NCI-H1436 treated with DMSO at 0.1 percent for 48 hours (cell line): ENCODE measurements at places on chromosomes 11 and 22.

DNA sequence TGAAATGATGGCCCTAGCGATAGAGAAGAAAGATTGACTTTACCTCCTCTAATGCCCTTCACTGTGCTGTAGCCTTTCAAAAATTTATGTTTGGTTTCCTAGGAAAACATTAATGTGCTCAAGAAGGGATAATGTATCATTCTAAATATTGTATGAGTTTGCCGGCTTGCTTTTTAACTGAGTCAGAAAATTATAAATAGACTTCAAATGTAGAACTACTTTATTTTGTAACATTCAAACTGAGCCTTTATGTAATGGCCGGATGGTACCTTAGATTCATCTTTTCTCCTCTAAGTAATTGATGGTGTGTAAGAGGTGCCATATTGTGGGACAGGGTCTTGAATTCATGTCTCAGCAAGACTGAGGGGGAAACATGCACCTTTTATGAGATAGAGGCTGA, 57.7 kb downstream of the BID start:
- no peak for DNase-seq

DNA sequence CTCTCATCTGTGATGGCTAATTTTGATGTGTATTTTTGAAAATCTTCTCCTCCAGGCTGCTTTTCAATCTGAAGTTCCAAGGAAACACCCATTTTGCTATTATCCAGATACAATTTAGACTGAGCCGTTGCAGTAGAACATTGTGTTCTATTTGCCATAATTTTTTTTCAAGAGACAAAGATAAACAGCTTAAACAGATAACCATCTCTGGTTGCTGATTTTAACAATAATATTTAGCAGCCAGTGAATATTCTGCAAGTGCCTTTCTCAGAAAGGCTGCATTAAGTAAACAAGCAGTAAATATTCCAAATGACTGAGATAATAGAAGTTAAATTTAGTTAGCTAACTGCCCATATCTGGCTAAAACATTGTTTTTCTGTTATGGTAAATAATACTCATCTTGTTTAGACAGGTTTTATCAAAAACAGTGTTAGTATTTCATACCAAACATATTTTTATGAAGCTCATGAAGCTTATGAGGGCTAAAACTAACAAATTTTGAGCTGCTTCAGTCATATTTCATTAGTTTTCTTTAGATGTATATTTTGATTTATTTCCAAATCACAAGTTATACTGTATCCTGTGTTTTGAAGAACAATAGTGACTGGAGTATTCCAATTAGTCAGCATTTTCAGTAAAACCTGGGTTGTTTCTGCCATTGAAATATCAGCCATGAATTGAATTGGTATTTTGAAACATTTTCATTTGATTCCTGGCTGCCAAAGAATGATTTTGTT, 206.7 kb downstream of the SBF2 start:
- DNase-seq, result no peak

- no peak for DNase-seq
These were observed 40.5 kb downstream of the NAT10 start for GRCh38 chr11:34145847-34146381.

DNA sequence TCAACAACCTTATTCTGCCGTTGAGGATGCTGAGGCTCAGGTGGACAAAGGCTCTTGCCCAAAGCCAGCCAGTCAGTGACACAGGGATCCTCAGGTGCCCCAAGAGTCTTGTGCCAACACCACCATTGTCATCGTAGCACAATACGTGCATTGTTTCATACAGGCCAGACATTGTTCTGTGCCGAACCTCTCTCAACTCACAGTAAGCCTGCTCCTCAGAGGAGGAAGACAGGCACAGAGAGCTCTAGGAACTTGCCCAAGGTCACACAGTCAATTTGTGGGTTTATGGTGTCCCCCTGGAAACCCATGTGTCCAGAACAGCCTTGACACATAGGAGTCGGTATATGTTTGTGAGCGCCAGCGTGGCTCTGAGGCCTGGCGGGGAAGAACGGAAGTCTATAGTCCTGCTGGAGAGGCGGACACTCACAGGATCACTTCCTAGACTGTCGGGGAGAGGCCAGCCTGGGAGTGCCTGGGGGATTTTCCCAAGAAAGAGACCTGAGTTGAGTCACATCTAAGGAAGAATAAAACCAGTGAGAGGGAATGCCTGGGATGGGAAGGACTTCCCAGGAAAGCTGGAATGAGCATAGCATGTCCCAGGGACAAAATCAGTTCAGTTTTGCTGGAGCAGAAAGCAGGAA, 20.2 kb downstream of the LIF start:
- DNase-seq, result no peak

- DNase-seq, result no peak
These were observed 79.7 kb downstream of the ARHGAP42 start for GRCh38 chr11:100766764-100767163.

GRCh38 chr11:94650756-94651155, 83.6 kb downstream of the PIWIL4 start:
- DNase-seq, result no peak

DNA sequence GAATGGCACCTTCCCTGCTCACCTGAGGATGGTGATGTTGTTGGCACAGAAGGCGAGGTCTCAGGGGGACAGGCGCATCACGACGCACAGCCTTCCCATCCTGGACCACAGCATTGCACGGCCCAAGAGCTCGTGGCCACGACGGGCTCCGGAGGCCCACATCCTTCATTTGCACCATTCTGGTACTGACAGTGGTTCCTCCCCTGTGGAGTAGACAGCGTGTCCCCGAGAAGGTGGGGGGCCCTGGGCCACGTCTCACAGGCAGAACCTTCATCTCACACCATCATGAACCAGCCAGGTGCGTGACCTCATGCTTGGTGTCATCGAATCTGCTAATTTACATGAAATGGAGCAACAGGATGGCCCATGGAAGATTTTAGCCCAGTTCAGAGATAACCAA, 180.0 kb downstream of the CTTN start:
- DNase-seq, result no peak

DNA sequence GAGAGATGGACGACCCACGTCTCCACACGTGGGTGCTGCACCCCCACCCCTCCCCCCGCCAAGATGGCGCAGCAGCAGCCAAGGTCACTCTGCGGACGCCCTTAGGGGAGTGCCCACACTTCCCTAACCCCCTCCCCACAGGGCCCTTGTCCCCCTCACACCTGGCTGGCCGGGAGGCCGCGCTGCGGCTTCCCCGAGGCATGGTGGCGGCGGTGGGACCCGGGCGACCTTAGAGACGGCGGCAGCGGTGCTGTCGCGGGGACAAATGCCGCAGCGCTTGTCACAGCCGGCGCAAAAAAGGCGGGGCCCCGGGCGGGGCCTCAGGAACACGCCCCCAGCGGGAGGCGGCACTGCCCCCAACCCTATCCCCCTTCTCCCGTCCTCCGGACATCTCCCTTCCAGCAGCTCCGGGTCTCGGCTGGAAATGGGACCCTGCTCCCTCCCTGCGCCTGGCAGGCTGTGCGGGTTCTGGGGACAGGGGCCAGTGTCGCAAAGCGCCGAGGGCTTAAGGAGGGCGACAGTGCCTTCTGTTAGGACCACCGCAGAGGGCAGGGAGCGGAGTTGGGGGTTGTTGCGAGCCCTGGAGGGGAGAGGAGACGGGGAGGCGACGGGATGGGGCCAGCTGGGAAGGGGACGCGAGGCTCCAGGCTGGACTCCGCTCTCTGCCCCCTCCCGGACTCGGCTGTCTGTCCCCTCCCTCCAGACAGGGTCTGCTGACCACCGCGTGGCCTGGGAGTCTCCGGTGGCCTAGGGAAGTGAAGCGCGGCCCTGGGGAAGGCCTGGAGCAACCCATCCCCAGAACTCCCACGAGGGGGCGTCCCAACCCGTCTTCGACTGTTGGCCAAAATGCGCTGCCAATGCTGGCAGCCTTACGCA, at the start of gene CHCHD10:
Gene CHCHD10, minus strand, starts transcription at position 300 of the 876 bp plus-strand sequence. Its CDS starts 98 bp downstream, at position 202.
- no peak for DNase-seq

DNA sequence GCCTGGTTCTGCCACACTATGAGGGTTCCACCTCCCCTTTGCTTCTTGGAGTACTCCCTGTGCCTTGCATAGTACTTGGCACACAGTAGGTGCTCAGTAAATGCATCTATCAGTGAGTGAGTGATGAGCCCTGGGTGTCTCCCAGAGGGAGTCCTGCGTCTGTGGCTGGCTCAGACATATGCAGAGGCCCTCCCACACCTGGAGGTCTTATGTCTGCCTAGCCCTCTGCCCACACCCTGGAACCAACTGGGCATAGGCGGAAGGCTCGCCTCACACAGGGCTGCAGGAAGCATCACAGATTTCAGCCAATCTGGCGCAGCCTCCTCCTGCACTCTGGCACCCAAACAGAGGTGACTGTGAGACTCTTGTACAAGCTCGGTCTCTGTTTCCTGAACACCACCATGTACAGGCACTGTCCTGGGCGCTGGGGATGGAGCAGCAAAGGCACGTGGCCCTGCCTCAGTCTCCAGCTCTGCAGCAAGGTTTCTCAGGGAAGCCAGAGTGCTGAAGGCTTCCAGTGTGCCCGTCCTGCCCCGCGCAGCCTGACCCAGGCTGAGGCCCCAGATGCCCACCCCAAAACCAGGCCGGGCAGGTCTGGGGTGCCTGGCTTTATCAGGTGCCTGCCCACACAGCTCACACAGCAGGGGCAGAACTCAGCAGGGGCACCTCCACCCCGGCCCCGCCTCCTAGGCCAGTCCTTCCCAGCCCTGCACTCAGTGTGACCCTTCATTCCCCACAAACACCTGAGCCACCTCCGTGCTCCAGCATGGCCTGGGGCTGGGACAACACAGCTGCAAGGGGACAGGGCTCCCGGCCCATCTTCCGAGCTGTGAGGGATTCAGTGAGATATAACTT, 26.7 kb downstream of the FLRT1 start:
- DNase-seq, result no peak

DNA sequence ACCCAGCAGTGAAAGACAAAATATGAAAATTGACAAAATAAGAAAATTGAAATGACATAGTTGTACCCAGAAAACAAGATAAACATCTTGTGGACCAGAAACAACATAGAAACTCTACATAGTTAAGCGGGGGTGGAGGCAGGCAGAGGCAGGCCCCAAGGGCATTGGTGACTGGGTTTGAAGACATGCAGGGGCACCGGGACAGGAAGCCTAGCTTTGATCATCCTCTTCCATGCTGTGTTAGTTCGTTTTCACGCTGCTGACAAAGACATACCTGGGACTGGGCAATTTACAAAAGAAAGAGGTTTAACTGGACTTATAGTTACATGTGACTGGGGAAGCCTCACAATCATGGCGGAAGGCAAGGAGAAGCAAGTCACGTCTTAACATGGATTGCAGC, 33.5 kb upstream of the CRTAM start:
- no peak for DNase-seq

GRCh38 chr11:41536021-41536568, 76.6 kb upstream of the LRRC4C start:
- DNase-seq, result no peak

DNA sequence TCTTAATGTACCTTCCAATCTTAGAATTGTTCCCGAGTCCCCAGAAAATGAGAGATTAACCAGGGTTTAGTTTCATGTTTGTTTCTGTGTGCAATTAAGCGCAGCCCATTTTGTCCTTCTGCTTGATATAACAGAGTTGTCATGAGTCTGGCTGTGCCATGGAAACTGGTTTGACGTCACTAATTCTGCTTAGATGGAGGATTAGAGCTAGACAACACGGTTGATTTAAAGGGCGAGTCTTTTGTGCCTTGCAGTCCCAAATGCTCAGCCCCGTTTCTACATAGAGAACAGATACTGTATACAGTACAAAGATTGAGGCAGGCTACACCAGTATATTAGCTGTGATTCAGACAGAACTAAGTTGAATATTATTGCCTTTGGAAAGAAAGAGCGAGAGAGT, 45.5 kb upstream of the ALKBH3 start:
- DNase-seq, result no peak

GRCh38 chr22:45864959-45865476, 111.9 kb downstream of the WNT7B start:
- no peak for DNase-seq

GRCh38 chr11:35017528-35018342, 101.3 kb downstream of the PDHX start:
- DNase-seq, result no peak

GRCh38 chr11:73999581-74000306, 9.1 kb downstream of the UCP3 start:
- no peak for DNase-seq

GRCh38 chr11:11202885-11203284, 150.2 kb downstream of the CSNK2A3 start:
- DNase-seq, result no peak

GRCh38 chr11:79768343-79768742, 327.5 kb upstream of the TENM4 start:
- no peak for DNase-seq

DNA sequence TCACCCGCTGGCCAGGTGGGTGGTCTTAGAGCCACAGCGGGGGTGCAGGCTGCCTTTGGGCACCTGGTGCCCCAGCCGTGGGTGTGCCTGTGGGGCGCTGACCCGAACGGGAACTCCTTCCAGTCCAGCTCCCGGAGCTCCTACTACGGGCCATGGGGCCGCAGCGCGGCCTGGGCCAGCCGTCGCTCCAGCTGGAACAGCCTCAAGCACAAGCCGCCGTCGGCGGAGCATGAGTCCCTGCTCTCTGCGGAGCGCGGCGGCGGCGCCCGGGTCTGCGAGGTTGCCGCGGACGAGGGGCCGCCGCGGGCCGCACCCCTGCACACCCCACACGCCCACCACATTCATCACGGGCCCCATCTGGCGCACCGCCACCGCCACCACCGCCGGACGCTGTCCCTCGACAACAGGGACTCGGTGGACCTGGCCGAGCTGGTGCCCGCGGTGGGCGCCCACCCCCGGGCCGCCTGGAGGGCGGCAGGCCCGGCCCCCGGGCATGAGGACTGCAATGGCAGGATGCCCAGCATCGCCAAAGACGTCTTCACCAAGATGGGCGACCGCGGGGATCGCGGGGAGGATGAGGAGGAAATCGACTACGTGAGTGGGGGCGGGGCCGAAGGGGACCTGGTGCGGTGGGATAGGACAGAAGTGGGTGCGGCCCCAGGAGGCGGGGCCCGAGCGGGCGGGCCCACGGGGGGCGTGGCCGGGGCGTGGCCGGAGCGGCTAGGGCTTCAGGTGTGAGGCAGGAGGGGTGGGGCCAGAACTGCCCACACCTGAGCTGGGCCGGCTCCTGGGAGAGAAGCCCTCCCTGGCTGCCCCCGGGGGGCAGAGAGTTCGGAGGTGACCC, 91.5 kb downstream of the CACNA1I start:
- DNase-seq, result no peak

- no peak for DNase-seq
These were observed 3.5 kb upstream of the EEF1G start for GRCh38 chr11:62577046-62577714.

DNA sequence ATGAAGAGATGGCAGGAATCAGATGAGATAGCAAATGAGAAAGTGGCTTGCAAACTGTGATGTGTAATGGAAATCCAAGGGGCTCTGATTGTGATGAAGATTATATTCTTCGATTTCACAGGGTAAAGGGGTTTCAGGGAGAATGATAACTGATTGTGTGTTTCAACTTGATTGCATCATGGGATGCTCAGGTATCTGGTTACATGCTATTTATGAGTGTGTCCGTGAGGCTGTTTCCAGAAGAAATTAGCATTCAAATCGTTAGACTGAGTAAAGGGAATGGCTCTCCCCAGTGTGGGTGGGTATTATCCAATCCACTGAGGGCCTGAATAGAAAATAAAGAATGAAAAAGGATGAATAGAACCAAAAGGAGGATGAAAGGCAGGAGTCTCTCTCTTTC, 278.7 kb upstream of the LARGE1 start:
- no peak for DNase-seq
